Gastrocnemius medialis (tissue), 4 donors: ENCODE measurements at places on chromosomes 12 and 14. TPM values are rescaled to one million over a fixed set of nuclear protein-coding genes. Genes with fewer than 3 reads are reported as not detected.

GRCh38 chr14:55194656-55195355 lies 3.4 kb upstream of the DLGAP5 start:
- no peaks in the 10 kb centered on the region for H3K27me3 ChIP-seq
- DNase-seq = no peak
- no peak overlapping the region for H3K4me3 ChIP-seq
- no peaks in the 10 kb centered on the region for H3K36me3 ChIP-seq

GRCh38 chr14:33780035-33780434 lies 170.8 kb downstream of the EGLN3 start:
- H3K36me3 ChIP-seq = no peaks in the 10 kb centered on the region
- H3K4me3 ChIP-seq = no peak overlapping the region
- DNase-seq = no peak
- H3K27ac ChIP-seq = no peak overlapping the region
- H3K4me1 ChIP-seq = no peaks in the 10 kb centered on the region

GRCh38 chr12:108129017-108129812 lies at the start of gene WSCD2:
Gene WSCD2 (plus strand): TSS chr12:108129288. CDS start chr12:108195833, 66,545 bp downstream.
- peak within 1 kb of the TSS; percentile 27 for H3K4me3 ChIP-seq
- DNase-seq = no peak
- peaks cover 27% of the 10 kb centered on the region for H3K27me3 ChIP-seq
- peaks cover 8% of the 10 kb centered on the region for H3K4me1 ChIP-seq
- no peak within 1 kb of the TSS for H3K27ac ChIP-seq
- no peaks in the 10 kb centered on the region for H3K36me3 ChIP-seq

DNA sequence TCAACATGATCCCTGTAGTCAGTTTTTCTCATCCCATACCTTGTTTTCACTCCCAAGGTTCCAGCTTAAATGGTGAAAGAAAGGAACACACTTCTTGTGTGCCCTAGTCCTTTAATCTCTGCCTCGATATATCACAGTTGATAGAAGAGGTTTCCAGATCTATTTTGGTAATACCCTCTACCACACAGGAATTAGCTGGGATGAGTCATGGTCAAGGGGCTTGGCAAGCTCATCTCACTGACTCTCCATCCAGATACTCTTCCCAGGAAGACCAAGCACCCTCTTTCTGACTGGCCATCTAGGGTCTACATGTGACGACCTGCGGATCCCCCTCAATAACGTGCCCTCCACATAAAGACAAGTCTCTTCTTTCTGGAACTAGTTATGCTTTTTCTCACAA lies 277.9 kb downstream of the ITPR2 start:
- DNase-seq = no peak
- no peak overlapping the region for H3K4me3 ChIP-seq
- H3K4me1 ChIP-seq = no peaks in the 10 kb centered on the region
- no peaks in the 10 kb centered on the region for H3K36me3 ChIP-seq
- H3K27ac ChIP-seq = no peak overlapping the region

GRCh38 chr12:18798535-18799361 lies 60.8 kb downstream of the CAPZA3 start:
- no peak overlapping the region for H3K4me3 ChIP-seq
- H3K27ac ChIP-seq = no peak overlapping the region
- H3K27me3 ChIP-seq = no peaks in the 10 kb centered on the region
- no peak for DNase-seq
- H3K36me3 ChIP-seq = no peaks in the 10 kb centered on the region

DNA sequence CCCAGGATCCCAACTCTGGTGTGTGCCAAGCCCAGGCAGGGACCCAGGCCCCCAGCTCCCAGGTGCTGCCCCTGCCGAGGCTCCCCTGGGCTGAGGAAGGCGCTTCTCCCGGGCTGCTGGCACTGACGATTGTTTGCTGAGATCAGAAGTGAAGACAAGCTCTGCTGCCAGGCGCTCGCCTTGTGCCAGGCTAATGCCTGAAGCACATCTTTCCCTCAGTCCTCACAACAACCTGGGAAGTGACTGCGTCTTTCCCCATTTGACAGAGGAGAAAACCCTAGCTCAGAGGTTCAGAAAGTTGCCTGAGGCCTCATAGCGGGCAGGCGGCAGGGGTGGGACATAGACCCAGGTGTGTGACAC lies 36.8 kb downstream of the ANKRD9 start:
- H3K27me3 ChIP-seq = no peaks in the 10 kb centered on the region
- H3K36me3 ChIP-seq = no peaks in the 10 kb centered on the region
- no peak overlapping the region for H3K4me3 ChIP-seq
- DNase-seq = peak; percentile 36

DNA sequence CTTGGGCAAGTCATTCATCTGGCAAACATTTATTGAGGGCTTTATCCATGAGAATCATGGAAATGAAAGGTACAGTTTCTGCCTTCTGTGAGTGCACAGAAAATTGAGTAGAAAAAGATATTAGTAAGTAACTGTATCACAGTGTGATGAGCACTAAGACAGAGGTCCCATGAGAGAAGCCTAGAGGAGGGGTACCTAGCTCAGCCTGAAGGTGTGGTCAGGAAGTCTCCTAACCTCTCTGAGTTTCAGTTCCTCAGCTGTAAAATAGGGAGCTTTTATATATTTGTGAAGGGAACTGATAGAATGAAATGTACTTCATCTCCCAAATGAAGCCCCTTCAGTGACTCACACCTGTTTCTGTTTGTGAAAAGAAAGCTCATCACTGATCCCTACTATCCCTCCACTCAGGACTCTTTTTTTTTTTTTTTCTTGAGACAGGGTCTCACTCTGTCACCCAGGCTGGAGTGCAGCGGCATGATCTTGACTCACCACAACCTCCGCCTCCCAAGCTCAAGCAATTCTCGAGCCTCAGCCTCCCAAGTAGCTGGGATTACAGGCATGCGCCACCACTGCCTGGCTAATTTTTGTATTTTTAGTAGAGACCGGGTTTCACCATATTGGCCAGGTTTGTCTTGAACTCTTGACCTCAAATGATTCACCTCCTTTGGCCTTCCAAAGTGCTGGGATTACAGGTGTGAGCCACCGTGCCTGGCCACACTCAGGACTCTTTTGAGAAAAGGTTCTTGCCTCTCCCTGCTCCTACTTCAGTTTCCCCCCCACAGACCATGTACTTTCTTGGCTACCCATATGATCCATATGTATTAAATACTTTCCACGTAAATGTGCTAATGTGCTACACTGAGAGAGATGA lies 93.7 kb upstream of the FUT8 start:
- H3K36me3 ChIP-seq = no peaks in the 10 kb centered on the region
- H3K27me3 ChIP-seq = no peaks in the 10 kb centered on the region
- no peak overlapping the region for H3K27ac ChIP-seq
- H3K4me1 ChIP-seq = no peaks in the 10 kb centered on the region

DNA sequence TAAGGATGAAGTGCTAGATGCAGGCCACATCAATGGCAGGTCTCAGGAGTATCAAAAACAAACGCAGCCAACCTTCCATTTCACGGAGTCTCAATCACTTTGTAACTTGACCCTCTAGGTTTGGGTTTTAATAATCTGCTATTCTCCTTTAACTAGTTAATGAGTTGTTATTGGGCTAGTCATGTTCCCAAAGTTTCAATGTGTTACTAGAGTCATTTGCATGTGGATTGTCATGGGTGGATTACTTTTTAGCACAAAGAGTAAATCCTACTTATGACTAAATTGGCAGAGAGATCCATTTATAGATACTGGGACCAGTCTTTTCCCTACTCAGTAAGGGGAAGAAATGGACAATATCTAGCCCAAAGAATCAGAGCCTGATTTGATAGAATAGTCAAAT lies 151.0 kb downstream of the BCAT1 start:
- H3K36me3 ChIP-seq = no peaks in the 10 kb centered on the region
- H3K27ac ChIP-seq = no peak overlapping the region
- no peaks in the 10 kb centered on the region for H3K27me3 ChIP-seq
- no peak overlapping the region for H3K4me3 ChIP-seq

DNA sequence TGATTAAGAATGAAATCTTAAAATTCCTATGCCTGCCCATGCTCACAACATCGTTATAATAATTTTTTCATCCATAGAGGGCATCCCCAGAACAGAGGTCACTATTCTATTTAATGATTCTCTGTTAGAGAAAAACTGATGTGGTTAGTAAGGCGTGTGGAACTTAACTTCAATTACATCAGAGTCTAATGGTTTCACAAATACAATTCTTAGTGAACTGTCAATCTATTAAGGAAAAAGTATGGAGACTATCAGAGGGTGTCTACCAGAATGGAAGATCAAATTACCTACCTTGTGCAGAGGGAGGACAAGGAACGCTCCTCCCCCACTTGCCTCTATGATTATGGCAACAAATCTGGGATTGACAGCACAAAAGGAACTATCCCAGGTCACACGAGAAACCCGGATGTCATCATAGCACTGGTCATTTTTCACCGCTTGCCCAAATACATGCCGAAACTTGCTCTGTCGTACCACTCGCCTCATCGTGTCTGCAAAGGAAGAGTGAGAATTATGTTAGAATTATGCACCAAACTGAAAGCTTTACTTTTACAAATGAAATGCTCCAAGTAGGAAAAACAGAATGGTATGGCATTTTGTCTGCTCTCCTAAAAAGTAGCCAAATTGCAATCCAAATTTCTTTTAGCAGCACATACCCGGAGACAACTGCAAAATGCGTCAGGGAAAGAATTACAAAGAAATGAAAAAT lies 30.3 kb downstream of the CORO1C start:
- peak; percentile 41 for DNase-seq
- H3K4me1 ChIP-seq = peaks cover 97% of the 10 kb centered on the region
- no peaks in the 10 kb centered on the region for H3K36me3 ChIP-seq
- H3K4me3 ChIP-seq = no peak overlapping the region
- peak overlapping the region; percentile 96 for H3K27ac ChIP-seq

GRCh38 chr14:32434880-32435279 lies 105.8 kb downstream of the AKAP6 start:
- no peaks in the 10 kb centered on the region for H3K4me1 ChIP-seq
- H3K27ac ChIP-seq = no peak overlapping the region
- H3K27me3 ChIP-seq = no peaks in the 10 kb centered on the region
- no peak overlapping the region for H3K4me3 ChIP-seq
- H3K36me3 ChIP-seq = no peaks in the 10 kb centered on the region

DNA sequence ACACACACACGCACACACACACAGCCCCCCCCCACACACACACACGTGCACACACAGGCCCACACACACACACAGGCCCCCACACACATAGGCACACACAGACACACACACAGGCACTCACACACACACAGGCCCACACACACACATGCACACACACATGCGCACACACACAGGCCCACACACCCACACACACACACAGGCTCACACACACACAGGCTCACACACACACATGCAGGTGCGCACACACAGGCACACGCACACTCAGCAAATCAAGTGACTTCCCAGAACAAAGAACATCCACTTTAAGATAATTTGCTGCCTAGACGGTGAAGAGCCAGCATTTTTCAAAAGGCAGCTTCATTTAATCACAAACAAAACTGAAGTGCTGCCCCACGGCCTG lies 78.5 kb upstream of the FBRSL1 start:
- no peak for DNase-seq
- no peak overlapping the region for H3K27ac ChIP-seq
- peaks cover 7% of the 10 kb centered on the region for H3K27me3 ChIP-seq
- no peak overlapping the region for H3K4me3 ChIP-seq
- H3K36me3 ChIP-seq = no peaks in the 10 kb centered on the region

- no peaks in the 10 kb centered on the region for H3K27me3 ChIP-seq
- no peak overlapping the region for H3K27ac ChIP-seq
- peaks cover 17% of the 10 kb centered on the region for H3K4me1 ChIP-seq
- no peaks in the 10 kb centered on the region for H3K36me3 ChIP-seq
Measured at GRCh38 chr14:101878822-101879528, 85.4 kb upstream of the DYNC1H1 start.

- no peak overlapping the region for H3K4me3 ChIP-seq
- no peak overlapping the region for H3K27ac ChIP-seq
Measured at GRCh38 chr14:78335531-78335930, 165.4 kb downstream of the NRXN3 start.

- H3K36me3 ChIP-seq = no peaks in the 10 kb centered on the region
- no peak overlapping the region for H3K4me3 ChIP-seq
- H3K27ac ChIP-seq = peak overlapping the region; percentile 53
- DNase-seq = peak; percentile 81
- peaks cover 18% of the 10 kb centered on the region for H3K4me1 ChIP-seq
Measured at GRCh38 chr14:95290871-95291431, 28.8 kb downstream of the CLMN start.

DNA sequence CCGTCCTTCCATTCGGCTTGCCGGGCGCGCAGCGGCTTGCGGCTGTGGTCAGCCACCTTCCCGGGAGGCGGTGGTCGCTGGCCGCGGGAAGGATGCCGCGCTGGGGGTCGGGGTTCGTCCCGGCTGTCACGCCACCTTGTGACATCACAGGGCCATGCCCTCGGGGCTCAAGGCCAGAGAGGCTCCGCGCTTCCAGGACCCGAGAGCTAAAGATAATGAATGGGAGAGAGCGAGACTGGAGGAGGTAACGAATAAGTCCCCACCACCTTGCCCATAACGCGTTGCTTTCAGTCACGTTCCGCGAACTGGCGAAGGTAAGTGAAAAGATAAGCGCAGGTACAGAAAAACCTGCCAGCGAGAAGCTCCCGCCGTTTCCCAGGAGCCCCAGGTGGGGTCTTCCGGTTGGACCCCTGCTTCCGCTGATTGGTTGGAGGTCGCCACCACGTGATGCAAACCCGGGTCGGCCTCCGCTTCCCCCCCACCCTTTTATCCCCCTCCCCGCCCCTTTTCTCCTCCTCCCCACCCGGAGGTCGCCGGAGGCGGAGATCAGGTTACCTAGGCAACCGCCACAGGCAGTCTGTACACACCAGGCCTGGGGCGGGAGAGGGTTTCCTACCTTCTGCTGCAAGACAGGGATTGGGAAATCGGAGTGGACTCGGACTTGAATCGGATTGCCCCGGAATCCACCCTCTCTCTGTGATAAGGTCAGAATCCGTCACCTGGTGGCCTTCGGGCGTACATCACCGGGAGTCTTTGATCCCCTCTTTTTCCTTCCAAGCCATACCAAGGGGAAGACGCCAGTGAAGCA lies at the start of gene LRRC9:
Gene LRRC9, plus strand, starts transcription at position 575 of the 808 bp plus-strand sequence.
- H3K27ac ChIP-seq = no peak within 1 kb of the TSS
- H3K4me1 ChIP-seq = peaks cover 8% of the 10 kb centered on the region
- no peaks in the 10 kb centered on the region for H3K36me3 ChIP-seq
- peaks cover 6% of the 10 kb centered on the region for H3K27me3 ChIP-seq
- peak within 1 kb of the TSS; percentile 66 for H3K4me3 ChIP-seq

DNA sequence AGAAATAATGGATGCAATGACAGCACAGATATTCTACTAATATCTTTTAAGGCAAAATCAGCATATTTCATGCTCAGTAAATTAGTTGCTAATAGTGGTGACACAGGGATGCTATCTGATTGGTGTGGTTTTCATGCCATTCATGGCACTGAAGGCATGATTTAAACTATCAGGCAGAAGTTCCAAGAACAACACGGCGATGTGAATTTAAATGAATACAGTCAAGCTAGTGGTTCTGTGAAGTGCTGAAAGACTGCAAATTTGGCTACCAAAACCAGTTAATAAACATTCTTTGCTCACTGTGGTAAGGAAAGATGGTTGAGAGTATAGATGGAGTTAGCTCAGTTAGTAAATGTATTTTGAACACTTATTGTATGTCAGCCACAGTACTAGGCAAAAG lies 272.0 kb upstream of the DIO2 start:
- H3K4me1 ChIP-seq = no peaks in the 10 kb centered on the region
- no peak overlapping the region for H3K27ac ChIP-seq
- no peak overlapping the region for H3K4me3 ChIP-seq
- no peaks in the 10 kb centered on the region for H3K27me3 ChIP-seq

- H3K27me3 ChIP-seq = no peaks in the 10 kb centered on the region
- no peak overlapping the region for H3K4me3 ChIP-seq
- no peaks in the 10 kb centered on the region for H3K4me1 ChIP-seq
- H3K27ac ChIP-seq = no peak overlapping the region
- DNase-seq = no peak
Measured at GRCh38 chr12:66726556-66726955, 47.7 kb upstream of the GRIP1 start.

The RNASE7 gene
- not detected for total RNA-seq

The SALL2 gene
- total RNA-seq = 0.80 TPM

The TMEM119 gene
- 0.85 TPM for total RNA-seq

The ENDOU gene
- total RNA-seq = 0.16 TPM

The TNS2 gene
- total RNA-seq = 74.4 TPM
